ENCODE measurements at places on chromosomes 3 and 15.
A peak's percentile ranks its signal among the peaks of the same experiment; 100 is the strongest.

- no peak for DNase-seq
These were observed 39.7 kb downstream of the CCNL1 start for GRCh38 chr3:157120071-157120892.

- DNase-seq, result no peak
These were observed 13.9 kb downstream of the CDAN1 start for GRCh38 chr15:42723068-42723467.

DNA sequence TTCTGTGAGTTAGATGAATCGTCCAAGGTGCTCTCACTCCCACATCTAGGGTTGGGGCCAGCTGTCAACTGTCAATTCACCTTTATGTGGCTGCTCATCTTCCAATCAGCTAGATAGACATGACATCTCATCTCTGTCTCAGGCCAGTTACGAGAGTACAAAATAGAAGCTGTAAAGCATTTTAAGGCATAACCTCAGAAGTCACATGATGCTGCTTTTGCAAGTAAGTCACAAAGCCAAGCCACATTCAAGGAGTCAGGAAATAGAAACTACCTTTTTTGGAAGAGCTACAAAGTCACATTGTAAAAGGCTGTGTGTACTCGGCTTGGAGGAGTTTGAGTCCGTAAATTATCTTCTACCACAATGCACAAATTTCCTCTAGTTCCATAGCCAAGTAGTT lies 5.1 kb upstream of the CCR1 start:
- DNase-seq, result no peak

GRCh38 chr3:130663092-130663491 lies 83.5 kb downstream of the PIK3R4 start:
- DNase-seq, result no peak

- DNase-seq, result no peak
These were observed 917.5 kb downstream of the FHIT start for GRCh38 chr3:60333710-60334109.

DNA sequence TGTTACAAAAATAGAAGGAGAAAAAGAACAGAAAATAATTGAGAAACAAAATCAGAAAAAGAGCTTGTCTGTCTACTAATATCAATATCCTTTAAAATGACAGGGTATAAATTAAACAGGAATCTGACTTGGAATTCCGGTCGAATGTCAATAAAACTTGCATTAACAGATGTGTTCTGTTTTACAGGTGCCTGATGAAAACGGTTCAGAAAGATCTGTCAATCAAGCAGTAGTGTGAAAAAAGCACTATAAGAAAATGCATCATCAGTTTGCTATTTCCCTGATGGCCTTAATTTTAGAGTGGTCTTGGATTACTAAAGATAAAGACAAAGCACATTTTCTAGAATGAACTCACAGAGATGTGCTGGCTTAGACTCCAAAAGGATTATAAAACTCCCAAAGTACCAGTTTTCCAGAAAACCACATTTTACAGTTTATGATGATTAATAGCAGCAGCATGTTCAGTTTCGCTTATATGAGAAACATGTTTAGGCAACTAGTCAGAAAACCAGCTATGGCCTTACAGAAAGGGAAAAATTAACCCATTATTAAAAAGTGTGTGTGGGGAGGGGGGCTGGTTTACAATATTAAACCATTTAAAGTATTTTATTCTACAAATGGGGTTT lies 8.2 kb upstream of the C3orf38 start:
- no peak for DNase-seq

- DNase-seq, result no peak
These were observed 1311.9 kb downstream of the ROBO1 start for GRCh38 chr3:78455712-78456433.

- no peak for DNase-seq
These were observed 1.8 kb downstream of the ZNF770 start for GRCh38 chr15:34986326-34986725.

DNA sequence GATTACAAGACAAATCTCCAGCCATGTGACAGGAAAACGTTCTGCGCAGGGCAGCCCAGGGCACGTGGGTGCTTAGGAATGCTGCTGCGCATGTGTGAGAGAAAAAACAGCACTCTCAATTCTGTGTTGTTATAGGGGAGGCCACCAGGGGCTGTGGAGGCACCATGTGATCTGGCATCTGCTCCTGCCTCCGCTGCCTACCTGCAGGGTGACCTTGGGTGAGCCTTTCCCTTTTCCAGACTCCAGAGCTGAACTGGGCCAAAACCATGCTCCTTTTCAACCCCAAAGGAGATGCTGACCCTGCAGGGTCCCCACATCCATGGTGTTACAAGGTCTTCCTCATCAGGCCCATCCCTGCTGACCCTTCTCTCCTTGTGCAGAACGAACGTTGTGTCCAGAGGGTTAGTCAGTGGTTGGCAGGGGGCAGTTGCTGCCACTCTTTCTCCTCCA lies 81.5 kb upstream of the RASGRF1 start:
- DNase-seq, result no peak

DNA sequence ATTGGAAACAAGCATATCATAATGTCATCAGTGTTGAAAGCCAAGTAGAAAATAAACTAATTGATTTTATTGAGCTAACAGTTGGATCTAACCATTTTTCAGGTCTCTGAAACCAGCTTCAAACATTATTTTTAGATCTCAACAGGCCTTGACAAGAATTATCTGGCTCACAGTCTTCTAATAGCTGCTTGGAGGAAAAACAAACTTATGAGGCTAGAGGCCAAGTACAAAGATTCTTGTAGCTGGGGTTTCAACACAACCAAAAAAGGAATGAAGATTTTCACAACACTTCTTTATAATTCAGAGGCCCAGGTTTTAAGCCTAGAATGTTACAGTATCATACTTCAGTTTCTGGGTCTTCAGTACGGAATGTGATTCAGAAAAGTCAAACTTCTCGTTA lies 3.7 kb downstream of the SETMAR start:
- DNase-seq, result no peak

- DNase-seq, result no peak
These were observed 6.8 kb upstream of the ADAMTS17 start for GRCh38 chr15:100348578-100348977.

DNA sequence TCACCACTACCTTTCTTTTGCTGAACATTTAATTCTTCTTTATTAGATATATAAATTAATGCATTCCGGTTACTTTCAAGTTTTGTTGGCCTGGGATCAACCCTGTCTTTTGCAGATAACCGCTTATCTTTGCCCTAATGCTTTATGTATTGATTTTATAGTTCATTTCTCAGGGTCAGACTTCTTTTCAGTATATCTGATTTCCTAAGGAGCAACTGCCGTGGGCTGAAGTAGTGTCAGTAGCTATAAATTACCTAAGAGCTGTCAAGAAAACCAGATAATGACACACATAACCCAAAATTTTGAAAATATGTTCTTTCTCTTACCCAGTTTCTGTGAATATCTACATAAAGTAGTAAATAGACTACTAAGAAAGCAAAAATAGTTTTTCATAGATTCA lies 38.0 kb downstream of the COL6A5 start:
- no peak for DNase-seq

DNA sequence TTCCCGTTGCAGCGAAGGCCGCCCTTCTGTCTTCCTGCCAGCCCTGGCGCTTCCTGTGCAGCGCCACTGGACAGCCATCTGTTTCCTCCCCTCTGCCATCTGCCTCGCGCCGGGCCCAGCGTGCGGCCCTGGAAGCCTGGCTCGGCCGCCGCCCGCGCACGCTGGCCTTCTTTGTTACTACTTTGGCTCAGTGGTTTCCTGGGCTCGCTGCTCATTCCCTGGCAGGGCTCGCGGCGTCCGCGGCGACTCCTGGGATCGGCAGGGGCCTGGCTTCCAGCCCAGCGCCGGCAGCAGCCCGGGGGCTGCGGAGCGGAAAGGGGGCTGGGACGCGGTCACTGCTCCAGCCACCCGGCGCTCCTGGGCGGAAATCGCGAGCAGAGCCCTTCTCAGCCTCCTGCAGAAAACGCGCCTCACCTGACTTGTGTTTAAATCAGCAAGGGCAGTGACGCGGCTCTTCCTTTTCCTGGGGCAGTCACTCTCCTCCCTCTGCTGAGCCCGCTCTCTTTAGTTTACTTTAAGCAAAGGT lies 10.0 kb downstream of the CMTM7 start:
- DNase-seq, result peak; percentile 42

DNA sequence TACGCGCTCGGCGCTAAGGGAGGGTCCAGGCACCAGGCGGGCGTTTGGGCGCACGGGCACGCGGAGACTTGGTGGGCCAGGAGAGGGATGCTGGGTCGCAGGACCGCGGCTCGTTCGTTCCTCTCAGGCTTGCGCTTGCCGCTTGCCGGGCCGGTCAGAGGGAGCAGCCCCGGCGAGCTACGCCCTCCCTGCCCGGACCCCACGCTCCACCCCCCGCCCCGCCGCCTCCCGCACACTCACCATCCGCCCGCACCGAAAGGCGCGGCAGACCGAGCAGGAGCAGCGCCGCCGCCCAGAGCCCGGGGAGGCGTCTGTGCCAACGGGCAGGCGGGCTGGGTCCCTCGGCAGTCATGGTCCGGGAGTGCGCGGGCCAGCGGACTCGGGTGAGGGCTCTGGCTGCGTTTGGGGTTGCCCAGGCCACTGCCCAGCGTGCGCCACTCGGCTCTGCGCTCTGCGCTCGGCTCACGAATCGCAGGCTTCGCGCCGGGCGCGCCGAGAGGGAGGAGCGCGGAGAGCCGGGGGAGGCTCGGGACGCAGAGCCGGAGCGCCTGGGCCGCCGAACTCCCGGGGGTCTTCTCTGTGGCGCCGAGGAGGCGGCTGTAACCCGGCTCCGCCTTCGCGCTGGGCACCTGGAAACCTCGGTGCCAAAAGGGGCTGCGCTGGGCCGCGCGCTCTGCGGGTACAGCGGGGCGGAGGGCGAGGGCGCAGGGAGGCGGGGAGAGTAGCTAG lies at the start of gene SUSD5:
SUSD5 (minus strand) TSS at position 365 of the 729 bp plus-strand sequence; CDS start at position 352, 13 bp downstream.
- DNase-seq, result no peak

DNA sequence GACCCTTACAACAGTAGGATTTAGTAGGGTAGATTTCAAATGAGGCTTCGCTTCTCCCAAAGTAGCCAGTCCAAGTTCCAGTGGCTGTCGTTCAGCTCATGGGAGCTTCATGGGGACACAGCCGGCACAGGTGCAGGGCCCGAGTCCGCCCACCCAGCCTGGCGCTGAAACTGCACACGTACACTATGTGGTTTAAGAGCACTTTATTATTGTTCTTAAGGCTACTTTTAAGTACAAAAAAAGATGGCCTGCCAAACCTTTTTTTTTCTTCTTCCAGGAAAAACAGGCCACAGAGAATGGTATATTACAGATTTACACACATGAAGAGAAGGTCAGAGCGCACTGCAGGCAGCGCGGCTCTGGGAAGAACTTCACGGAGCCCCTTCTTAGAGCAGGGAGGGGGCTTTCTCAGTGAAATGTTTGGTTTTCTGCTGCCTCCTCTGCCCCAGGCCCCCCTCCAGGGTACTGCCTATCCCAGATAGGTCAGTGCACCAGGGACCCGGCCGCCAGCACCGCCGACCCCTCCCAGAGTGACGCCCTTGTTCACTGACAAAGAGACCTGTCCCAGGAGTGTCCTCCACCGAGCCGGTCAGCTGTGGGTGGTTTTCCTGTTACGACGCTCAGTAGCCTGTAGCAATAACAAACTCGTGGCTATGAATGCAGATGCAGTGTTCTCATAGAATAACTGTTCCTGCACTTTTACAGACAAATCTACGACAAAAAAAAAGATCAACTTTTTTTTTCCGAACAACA lies 87.7 kb downstream of the VGLL4 start:
- DNase-seq, result no peak

DNA sequence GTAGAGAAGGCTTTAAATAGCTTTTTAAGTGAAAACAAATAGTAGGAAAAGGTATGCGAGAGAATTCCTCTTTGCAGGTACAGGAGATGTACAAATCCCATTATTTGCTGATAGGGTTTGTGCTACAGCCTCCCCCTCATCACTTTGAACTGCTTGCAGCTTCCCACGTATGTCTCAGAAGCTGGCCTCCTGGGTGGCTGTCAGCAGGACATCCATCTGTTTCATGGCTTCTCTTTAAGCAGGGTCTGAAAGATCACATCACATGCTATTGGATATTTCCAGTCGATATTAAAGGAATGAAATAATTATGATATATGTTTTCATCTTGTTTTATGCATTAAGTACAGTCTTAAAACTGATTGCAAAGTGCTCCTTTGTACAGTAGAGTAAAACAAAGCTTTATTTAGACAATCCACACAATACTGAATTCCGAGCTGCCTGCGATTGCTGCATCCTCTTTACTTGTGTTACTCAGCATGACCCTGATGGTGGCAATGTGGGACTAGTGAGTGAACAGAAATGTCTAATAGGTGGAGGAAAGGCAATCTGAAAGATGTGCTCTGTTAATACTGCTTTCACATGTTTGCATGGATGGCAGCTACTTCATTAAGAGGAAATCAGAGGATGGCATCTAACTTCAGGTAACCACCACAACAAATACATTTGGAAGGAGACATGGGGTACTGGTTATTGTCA lies 930.6 kb upstream of the SEMA6D start:
- DNase-seq, result no peak

- DNase-seq, result no peak
These were observed 46.0 kb downstream of the RAB11A start for GRCh38 chr15:65914981-65915925.

- no peak for DNase-seq
These were observed 1.8 kb upstream of the SKOR1 start for GRCh38 chr15:67823314-67824196.

GRCh38 chr3:195271410-195272243 lies 668 bp upstream of the XXYLT1 start:
- peak; percentile 88 for DNase-seq

GRCh38 chr3:184042617-184043016 lies 10.2 kb upstream of the HTR3C start:
- no peak for DNase-seq
